ENCODE measurements at places on chromosomes 16 and 17.

GRCh38 chr17:19000531-19001325 lies 3.8 kb downstream of the FAM83G start:
- DNase-seq: no peak

DNA sequence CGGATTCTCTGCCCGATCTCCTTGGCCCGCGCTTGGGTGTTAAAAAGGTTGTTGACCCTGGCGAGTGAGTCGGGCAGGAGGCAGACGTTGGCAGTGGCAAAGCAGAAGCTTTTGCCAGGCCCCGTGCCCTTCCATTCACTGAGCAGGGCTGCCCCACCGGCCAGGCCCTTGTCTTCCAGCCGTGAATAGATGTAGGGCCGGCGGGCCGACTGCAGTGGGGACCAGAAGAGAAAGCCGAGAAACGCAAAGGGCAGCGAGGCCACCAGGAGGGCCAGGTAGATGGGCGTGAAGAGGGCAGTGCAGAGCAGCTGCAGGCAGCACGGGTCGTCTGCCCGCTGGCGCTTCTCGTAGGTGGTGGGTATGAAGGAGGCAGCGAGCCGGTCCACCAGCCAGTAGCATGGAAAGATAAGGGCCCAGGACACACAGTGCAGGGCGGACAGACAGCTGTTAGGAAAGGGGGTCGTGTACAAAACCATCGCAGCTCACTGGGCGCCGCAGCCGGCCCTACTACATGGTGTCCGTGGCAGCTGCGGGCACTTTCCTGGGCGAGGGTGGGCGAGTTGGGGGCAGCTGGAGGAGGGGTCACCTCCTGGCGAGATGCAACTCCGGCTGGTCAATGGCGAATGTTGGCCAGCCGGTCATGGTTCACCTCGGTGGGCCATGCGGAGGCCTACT lies 61.0 kb downstream of the PRMT7 start:
- no peak for DNase-seq

DNA sequence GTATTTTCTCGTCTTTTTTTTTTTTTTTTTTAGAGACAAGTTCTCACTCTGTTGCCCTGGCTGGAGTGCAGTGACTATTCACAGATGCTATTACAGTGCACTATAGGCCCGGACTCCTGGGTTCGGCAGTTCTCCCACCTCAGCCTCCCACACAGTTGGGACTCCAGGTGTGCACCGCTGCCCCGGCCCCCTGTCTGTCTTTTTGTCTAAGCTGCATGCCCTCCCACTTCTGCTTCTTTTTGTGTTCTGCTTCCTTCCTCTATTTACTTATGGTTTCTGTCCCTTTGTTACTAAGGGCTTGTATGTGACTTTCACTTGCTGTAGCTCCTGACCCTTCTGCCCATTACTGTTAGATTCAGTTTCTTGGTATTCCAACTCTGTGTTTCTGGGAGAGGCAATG lies 20.5 kb downstream of the SLC7A6 start:
- no peak for DNase-seq

DNA sequence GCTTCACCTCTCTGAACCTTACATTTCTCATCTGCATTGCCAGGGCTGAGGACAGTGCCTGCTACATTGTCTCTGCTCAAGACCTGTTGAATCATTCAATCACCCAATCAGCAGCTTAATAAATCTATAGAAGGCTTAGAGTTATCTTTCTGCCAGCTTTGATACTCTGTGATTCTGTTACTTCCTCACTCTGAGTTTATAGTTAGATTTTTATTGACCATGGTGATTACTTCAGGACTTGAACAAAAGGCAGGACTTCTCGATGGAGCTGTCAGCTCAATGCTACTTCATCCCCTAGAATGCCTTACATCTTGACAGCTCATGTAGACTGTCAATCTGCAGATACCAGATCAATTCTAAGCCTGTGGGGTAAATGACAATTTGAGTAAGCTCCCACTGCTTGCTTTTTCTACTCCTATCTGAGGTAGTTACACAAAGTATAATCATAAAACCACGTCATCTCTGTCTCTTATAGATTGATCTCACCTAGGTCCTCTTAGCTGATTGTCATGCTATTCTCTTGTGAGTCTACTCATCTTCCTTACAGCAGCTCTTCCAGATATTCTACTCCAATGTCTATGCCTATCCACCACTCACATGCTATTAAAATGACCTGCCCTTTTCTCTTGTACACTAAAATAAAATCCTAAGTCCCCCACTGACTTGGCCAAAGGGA lies 318.3 kb upstream of the CA10 start:
- no peak for DNase-seq

GRCh38 chr17:17723354-17724261 lies 42.4 kb downstream of the RAI1 start:
- no peak for DNase-seq

GRCh38 chr16:29698484-29699323 lies 19.7 kb downstream of the QPRT start:
- no peak for DNase-seq

DNA sequence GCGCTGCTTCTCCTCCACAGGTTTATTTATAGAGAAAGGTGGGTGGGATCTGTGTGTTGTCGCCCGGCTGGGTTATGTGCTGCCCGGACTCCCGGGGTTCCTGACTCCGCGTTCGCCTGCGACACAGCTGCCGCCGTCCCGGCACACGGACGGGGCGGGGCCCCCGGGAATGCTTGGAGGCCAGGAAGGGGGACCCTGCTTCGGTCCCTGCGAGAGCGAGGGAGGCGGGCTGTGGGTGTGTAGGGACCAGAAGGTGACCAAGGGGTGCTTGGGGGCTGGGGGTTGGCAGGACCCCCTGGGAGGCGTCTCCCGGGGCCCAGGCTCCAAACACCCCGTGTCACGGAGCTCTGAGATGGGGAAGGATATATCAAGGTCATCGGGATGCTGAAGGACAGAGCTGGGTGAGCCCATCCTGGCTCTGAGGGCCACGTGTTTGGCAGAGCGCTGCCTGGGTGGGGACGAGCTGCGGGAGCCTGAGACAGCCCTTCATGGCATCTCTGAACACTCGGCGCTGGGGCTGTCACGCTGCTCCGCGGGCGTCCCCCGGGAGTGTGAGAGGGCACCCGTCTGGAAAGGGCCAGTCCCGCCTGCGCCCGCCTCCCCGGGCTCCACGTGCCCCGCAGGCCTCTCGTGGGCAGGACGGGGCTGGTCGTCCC lies 4.2 kb downstream of the CACNA1H start:
- DNase-seq: no peak
